NCI-H1694 (cell line): ENCODE measurements at places on chromosomes 1 and 21.

DNA sequence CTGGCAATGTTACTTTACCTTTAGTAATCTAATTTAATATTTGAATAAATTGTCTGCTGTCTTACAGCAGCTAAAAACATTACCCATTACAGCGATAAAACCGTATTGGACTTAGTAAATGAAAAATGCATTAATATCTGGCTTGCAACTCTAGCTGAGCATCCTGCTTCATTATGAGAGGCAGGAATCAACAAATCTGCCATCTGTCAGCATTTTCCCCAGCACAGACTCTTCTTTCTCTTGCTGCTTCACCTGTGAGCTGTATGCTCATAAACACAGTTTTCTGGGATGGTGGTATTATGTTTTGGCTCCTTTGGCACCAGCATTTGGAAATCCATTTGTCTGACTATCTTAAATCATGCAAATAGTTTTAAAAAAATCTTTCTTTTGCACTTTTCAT lies 487.1 kb downstream of the KCNT2 start:
- peak; percentile 81 for DNase-seq

- no peak for DNase-seq
Observed at GRCh38 chr21:42474043-42474831, 21.8 kb downstream of the RSPH1 start.

DNA sequence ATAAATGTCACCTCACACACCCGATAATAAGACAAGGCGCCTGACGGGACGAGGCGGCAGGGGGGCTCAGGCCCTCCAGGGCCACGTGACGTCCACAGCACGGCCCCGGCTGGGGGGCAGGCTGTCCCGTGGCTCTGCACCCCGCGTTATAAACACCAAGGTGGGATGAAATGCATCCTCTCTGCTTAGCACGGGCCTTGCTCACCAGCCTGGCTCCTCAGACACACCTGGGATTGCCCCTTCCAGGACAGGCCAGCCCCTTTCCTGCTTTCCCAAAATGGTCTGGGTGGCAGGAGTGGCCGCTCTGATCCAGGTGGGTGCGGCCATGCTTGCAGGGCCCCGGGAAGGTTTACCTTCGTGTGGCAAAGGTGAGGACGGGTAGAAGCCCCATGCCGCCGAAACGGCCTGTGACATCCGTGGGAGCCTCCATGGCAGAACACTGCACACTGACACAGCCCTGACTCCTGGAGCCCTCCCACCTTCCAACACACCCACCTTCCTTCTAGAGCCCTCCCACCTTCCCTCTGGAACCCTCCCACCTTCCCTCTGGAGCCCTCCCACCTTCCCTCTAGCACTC lies 35.9 kb downstream of the SLC19A1 start:
- DNase-seq = no peak

DNA sequence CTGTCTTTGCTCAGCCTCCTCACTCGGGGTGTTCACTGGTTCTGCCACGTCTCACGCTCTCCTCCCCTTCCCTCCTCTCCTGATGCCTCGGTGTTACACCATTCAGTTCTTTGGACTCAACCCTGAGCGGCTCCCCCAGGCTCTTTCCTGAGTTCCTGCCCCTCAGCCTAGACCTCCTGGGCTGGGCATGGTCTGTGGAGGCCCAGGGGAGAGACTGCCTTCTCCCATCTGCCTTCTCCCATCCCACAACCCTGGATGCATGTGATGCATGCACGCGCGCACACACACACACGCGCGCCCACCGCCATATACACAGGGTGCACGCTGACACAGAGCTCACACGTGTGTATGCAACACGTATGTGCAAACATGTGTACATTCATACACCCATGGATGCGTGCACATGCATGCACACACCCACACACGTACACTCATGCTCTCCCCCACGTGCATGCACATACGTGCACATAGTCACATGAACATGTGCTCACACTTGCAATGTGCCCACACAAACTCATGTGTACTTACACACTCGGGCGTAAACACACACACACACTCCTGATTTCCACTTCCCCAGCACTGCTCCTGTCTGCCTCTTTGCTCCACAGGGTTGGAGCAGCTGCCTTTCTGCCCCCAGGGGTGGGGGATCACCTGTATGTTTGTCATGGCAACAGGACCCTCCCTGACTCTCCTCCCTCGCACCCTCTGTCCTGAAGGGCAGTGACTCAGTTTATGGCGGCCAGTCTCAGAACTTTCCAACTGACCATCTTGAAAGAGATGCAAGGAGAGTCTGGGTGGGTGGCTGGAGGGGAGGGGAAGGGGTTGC lies 59.0 kb downstream of the HUNK start:
- DNase-seq = no peak

- DNase-seq = no peak
Observed at GRCh38 chr21:37945036-37945435, 28.8 kb upstream of the KCNJ6 start.

DNA sequence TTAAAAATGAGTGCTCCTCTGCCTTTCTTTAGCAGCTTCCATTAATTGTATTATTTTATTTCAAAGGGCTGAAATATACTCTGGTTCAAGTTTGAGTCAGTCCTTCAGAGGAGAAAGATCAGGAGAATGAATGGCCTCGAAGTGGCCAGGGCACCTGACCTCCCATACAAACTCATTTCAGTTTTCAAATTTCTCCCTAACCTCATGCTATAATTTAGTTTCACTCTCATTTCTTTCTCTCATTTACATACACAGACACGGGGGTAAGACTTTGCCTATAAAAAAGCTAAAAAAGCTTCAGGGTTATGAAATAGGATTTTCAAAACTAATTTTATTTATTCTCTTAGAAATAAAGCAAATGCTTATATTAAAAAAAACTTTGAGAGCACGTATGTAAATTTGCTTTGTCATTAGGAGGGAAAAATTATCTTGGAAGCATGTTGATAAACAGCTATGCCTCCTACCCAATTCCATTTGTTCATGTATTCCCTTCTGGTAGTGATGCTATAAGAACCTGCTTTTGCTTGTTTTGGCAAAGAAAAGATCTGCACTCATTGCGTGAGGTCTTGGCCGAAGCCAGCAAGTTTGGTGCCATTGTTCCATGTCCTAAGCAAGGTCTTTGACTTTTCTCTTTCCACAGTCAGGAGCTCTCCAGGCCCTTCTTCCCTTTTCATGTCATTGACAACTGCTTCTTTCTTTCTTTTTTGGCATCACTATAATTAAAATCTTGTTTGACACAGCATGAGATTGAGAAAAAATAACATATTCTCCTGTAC lies 80.4 kb upstream of the LRRC53 start:
- no peak for DNase-seq

DNA sequence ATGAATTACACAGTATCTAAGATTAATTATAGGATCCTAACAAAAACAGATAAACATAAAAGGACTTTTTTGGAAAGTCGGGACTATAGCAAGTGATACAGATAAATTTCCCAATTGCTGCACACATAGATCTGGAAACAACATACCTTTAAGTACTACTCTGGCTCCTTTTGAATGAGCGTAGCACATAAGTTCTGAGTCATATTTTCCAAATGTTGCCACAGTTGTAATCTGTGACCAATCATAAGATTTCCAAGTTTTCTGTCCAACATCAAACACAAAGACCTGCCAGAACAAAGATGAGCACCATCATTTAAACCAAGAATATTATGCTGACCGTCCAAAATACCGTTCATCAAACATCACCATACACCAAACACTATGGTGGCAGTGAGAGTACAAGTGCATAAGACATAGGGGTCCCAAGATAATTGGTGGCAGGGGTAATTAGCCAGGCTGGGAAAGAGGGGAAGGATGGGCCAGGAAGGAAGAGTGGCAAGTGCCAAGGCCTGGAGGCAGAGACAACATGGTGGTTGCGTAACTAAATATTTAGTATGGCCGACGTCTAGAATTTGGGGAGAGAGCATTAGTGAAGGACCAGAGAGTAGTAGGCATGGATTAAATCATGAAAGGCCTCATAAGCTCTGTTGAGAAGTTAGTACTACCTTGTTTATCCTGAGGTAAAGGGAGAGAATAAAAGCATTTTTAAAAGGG lies 3.6 kb downstream of the CTBS start:
- DNase-seq = no peak
